ENCODE measurements at places on chromosomes 2 and 18. TPM values are rescaled to one million over a fixed set of nuclear protein-coding genes. Genes with fewer than 3 reads are reported as not detected.

The STPG4 gene
- total RNA-seq = not detected

The CCBE1 gene
- 1.9 TPM for total RNA-seq

The COLEC12 gene
- 0.24 TPM for total RNA-seq

The GAD1 gene
- 4.9 TPM for total RNA-seq

The TSHZ1 gene
- 3.6 TPM for total RNA-seq

The MC2R gene
- not detected for total RNA-seq

The TWIST2 gene
- 8.5 TPM for total RNA-seq

The ZEB2 gene
- not detected for total RNA-seq

The PPP4R1 gene
- total RNA-seq = 258 TPM

The HMSD gene
- total RNA-seq = not detected

The PROKR1 gene
- not detected for total RNA-seq

The MROH2A gene
- total RNA-seq = not detected

The AQP12A gene
- total RNA-seq = not detected

The PLCL1 gene
- total RNA-seq = not detected

The TXNL1 gene
- total RNA-seq = 44.3 TPM

The PPP3R1 gene
- total RNA-seq = 27.5 TPM

The DES gene
- total RNA-seq = not detected

The LIMS4 gene
- not detected for total RNA-seq

The SETBP1 gene
- 2.7 TPM for total RNA-seq

The STK39 gene
- total RNA-seq = 19.2 TPM

The REEP1 gene
- total RNA-seq = 0.24 TPM

The PPP1R1C gene
- 1.4 TPM for total RNA-seq

The TACR1 gene
- total RNA-seq = not detected

The EGR4 gene
- not detected for total RNA-seq

The CCDC88A gene
- 17.9 TPM for total RNA-seq

The LCT gene
- not detected for total RNA-seq

The ERICH2 gene
- total RNA-seq = 0.72 TPM

The RSAD2 gene
- total RNA-seq = 2.2 TPM

The REG1B gene
- total RNA-seq = not detected

The FAM110C gene
- total RNA-seq = 21.4 TPM

The ATP6V1B1 gene
- not detected for total RNA-seq

The MALT1 gene
- 68.0 TPM for total RNA-seq
